ENCODE measurements at places on chromosomes 16 and 17.

GRCh38 chr17:63984236-63984635 is 11.5 kb upstream of the SCN4A start:
- no peak for DNase-seq

GRCh38 chr16:21265104-21265837 is 12.8 kb downstream of the CRYM start:
- no peak for DNase-seq

DNA sequence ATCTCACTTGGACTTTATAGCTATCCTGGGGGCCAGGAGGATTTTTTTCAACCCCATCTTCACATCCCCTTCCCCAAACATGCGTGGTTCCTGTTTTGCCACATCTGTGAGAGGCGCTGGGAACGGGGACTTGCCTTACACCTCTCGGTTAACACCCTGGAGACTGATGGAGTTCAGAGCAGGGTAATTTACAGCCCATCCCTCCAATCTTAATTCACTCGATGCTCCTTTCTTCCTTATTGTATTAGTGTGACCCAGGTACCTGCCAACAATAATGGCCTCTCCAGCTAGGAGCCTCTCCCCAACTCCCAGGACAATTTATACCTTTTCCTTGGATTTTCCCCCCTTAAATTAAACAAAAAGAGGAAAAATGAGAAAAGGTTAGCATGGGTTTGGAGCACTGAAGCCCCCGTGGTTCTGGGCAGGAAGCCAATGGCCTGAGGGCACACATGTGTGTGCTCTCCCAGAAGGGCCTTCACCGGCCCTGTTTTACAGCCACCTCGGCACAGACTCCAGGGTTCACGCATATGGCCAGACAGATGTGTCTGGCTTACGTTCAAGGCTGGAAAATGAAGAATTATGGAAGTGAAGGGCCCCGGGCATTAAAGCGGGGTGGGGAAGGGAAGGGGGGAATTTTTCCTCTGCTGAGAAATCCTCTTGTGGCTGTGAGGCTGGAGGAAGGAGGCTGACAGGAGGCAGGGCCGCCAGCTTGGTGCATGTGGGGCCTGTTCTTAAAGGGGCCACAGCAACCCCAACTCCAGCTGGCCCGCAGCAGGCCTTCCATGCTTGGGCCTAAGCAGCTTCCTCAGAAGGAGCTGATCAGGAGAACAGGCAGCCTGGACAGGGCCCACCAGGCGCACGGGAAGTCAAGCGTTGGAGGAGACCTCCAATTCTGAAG is 21.4 kb downstream of the HIC1 start:
- DNase-seq: no peak

DNA sequence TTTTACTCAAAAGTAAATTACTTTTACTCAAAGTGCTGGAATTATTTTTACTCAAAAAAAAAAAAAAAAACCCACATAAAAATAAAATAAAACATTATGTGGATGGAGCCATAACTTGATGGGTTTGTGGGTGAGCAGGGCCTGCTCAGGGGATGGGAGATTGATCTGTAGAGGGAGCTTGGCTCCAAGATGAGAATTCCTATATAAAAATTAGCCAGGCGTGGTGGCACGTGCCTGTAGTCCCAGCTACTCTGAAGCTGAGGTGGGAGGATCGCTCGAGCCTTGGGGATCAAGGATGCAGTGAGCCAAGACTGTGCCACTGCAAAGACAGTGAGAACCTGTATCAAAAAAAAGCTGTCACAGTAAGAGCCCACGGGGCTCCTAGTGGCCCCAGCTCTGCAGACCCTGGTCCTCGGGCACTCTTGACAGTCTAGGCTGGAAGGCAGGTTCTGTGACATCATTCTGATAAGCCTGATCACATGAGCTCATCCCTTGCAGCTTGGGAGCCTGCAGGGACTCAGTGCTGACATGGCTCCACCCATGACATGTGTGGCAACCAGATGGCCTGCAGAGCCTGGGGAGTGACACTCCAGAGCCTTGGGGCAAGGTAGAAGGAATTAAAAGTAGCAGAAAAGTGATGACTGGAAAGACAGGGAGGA is 42.5 kb downstream of the ST3GAL2 start:
- DNase-seq: no peak

DNA sequence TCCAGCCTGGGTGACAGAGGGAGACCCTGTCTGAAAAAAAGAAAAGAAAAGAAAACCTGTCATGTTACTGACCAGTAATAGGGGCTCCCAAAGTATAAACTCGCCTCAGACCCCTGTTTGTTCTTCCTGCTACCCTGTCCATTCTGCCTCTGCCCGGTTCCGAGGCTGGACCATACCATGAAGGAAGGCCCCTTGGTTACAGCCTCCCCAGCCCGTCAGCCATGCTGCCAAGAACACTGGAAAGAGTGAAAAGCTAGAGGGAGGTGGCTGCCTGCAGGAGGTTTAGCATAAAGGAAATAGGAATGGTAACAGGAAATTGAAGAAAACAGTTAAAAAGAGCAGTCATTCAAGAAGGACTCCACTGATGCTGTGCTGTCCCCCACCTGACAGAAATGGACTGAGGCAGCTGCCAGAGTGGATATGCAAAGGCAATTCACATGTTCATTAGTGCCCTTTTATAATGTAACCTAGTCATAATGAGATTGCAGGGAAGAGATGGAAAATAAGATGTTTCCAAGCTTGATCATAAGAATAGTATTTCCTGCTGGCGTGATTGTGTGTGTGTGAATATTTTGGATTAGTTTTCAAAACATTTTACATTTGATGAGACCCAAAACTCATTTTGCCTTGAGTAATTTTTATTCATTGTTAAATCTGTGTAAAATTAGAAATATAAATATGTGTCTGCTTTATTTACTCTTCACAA is 102.6 kb downstream of the GOSR1 start:
- DNase-seq: no peak
